ENCODE measurements at places on chromosomes 1 and 21. TPM values are rescaled to one million over a fixed set of nuclear protein-coding genes. Genes with fewer than 3 reads are reported as not detected.
A peak's percentile ranks its signal among the peaks of the same experiment; 100 is the strongest.

TMEM125 gene
- 5.2 TPM for total RNA-seq

CFHR3 gene
- 0.40 TPM for total RNA-seq

- H3K4me3 ChIP-seq, result no peak overlapping the region
- no peaks in the 10 kb centered on the region for H3K27me3 ChIP-seq
- H3K36me3 ChIP-seq, result peaks cover 6% of the 10 kb centered on the region
- peak overlapping the region; percentile 69 for H3K27ac ChIP-seq
- DNase-seq, result no peak
- peaks cover 40% of the 10 kb centered on the region for H3K4me1 ChIP-seq
These were observed 28.1 kb downstream of the IL6R start for GRCh38 chr1:154433161-154433764.

BTBD19 gene
- total RNA-seq, result 3.1 TPM

GRCh38 chr21:42579456-42580075 is 65.9 kb downstream of the SLC37A1 start:
- H3K27ac ChIP-seq, result no peak overlapping the region
- H3K4me1 ChIP-seq, result peaks cover 8% of the 10 kb centered on the region
- H3K36me3 ChIP-seq, result no peaks in the 10 kb centered on the region
- DNase-seq, result no peak

DNA sequence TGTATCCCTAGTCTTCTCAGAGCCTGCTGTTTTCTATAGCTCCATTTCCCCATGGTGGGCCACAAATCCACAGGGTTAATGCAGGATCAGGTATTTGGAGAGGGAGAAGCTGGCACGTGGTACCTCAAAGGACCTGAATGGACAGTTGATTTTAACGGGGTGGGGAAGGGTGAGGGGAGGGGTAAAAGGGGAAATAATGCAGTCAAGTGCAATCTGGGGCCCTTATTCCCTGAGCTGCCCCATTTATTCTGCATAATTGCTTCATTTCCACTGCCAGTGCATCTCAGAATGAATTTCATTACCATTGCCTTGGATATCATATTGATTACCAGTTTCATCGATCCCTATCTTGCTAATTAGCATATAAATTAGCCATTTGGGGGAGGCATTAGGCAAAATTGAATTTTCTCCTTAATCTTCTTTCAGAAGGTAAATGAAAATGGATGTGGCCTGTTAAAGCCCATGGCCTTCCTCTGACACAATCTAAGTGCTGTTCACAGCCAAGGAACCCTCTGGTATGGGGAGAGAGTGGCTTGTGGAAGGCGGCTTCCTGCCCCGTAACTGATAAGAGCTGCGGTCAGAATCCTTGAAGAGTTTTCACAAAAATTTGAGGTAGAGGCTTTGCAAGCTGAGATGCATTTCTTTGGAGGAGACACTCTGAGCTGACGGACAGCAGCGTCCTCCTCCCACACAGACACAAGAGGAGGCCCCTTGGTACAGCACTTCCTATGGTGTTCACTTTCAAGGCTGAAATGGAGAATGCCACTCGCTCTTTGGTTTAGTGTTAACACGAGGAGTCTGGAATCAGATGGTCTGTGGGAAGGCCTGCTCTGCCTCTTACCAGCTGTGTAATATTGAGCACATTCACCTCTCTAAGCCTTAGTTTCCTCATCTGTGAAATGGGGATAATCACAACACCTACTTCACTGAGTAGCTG is 34.4 kb downstream of the PHC2 start:
- no peaks in the 10 kb centered on the region for H3K4me1 ChIP-seq
- no peak overlapping the region for H3K4me3 ChIP-seq
- DNase-seq, result no peak

GRCh38 chr1:26581287-26581651 is 51.7 kb downstream of the RPS6KA1 start:
- H3K36me3 ChIP-seq, result no peaks in the 10 kb centered on the region
- H3K27ac ChIP-seq, result no peak overlapping the region
- H3K4me1 ChIP-seq, result no peaks in the 10 kb centered on the region
- no peak for DNase-seq
- no peaks in the 10 kb centered on the region for H3K27me3 ChIP-seq

DNA sequence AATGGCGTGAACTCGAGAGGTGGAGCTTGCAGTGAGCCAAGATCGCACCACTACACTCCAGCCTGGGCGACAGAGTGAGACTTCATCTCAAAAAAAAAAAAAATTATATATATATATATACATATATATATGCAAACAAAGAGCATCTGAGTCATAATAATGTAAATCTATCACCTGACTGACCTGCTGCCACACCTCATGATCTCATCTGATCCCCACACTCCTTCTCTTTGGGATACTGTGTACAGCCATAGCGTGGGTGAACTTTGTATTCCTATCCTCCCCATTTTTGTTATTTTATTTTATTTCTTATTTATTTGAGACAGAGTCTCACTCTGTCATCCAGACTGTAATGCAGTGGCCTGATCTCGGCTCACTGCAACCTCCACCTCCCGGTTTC is 2.6 kb upstream of the HDAC1 start:
- H3K4me3 ChIP-seq, result no peak overlapping the region
- H3K27me3 ChIP-seq, result no peaks in the 10 kb centered on the region
- H3K4me1 ChIP-seq, result peaks cover 13% of the 10 kb centered on the region
- H3K36me3 ChIP-seq, result no peaks in the 10 kb centered on the region

Data from esophagus squamous epithelium (tissue), 5 donors.